SHP77 (cell line): ENCODE measurements at places on chromosomes 5 and 9.
A peak's percentile ranks its signal among the peaks of the same experiment; 100 is the strongest.

GRCh38 chr5:56825222-56825824, 10.0 kb downstream of the MAP3K1 start:
- no peak for DNase-seq

- DNase-seq, result no peak
Measured at GRCh38 chr5:147927901-147928300, 21.6 kb upstream of the C5orf46 start.

GRCh38 chr5:148853868-148854267, 27.5 kb downstream of the ADRB2 start:
- no peak for DNase-seq

- no peak for DNase-seq
Measured at GRCh38 chr5:78746021-78746770, 97.6 kb upstream of the LHFPL2 start.

DNA sequence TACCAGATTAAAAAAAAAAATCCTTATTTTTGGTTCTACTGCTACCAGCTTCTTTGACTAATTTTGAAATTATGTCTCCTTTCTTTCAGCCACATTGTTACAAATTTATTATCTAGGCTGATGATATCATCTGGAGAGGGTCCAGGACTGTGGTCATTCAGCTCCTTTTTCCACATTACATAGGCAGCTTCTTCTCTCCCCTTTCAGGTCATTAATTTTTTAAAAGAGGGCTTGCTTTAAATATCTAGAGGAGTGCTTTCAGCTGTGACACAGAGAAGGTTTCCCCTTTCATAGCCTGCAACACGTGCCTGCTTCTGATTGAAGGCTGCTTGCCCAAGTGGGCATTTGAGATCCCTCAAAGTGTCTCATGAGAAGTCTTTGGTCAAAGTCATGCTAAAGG, 155.7 kb upstream of the PAPPA start:
- no peak for DNase-seq

DNA sequence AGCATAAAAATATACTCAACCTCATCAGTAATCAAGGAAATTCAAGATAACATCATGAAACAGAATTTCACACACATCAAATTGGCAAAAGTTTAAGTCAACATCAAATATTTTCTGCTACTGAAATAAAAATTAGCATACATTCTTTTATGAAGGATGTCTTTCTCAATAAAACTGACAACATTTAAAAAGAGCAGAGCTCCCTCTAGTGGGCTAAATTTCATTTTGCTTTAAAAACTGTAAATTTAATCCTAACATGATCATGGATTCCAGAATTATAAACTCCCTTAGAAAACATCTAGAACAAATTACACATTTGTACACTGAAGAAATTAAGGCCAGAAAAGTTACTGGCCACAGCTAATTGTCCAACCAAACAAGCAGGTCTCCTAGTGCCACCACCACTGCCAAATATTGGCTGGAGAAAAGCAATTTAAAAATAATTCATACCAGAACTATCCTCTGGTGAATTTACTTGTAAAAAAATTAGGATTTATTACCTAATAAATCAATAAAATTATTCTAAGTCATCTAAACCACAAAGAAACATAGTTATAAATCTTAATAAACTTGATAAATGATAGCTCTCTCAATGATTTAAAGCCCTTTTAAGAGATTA, 31.2 kb downstream of the DEPDC1B start:
- peak; percentile 8 for DNase-seq

GRCh38 chr5:135398160-135398854, 724 bp downstream of the MACROH2A1 start:
- peak; percentile 16 for DNase-seq

GRCh38 chr9:71349218-71349617, 227.8 kb upstream of the TRPM3 start:
- DNase-seq, result no peak

GRCh38 chr9:136925414-136926153, 19.0 kb downstream of the FBXW5 start:
- no peak for DNase-seq

GRCh38 chr5:42349163-42349562, 74.1 kb upstream of the GHR start:
- DNase-seq, result no peak
